Right renal cortex interstitium (tissue), 3 donors: ENCODE measurements at places on chromosomes 3 and 15. TPM values are rescaled to one million over a fixed set of nuclear protein-coding genes. Genes with fewer than 3 reads are reported as not detected.

CASR gene
- polyA plus RNA-seq: 27.1 TPM

DNA sequence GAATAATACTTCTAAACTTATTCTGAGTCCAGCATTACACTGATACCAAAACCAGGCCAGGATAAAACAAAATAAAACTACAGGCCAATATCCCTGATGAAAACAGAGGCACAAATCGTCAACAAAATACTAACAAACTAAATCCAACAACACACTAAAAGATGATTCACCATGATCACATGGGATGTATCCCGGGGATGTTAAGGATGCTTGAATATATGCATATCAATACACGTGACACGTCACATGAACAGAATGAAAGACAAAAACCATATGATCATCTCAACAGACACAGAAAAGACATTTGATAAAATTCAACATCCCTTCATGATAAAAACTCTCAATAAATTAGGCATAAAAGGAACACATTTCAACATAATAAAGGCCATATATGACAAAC lies 91.5 kb downstream of the CSNK1G1 start:
- DNase-seq: no peak

DNA sequence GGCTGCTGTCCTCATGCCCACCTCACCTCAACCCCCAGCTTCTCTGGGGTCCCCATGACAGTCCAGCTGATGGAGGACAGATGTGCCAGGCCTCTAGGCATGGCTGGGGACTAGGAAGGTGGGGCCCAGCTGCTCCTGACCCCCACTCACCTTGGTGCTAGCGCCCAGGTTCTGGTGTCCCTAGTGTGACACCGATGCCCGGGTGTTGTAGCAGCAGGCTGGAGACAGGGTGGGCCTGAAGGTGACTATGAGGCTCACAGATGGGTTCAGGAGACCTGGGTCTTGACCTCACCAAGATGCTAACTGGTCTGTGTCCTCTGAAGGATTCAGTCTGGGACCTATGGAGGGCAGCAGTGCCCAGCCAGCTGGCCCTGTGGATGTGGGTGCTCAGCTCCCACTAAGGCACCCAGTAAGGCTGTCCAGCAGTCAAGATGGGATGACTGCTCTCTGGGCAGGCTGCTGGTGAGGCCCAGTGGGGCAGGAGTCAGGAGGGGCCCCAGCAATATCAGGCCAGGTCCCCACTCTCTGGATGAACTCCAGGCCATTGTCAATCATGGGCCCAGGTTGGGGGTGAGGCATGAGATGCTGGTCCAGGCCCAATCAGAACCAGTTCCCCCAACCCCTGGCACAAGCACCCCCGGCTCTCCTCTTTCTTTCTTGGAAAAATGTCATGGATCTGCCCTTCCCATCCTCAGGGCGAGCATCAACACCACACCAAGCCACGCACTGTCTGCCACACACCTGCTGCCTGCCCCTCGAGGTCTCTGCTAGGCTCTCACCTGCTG lies 33.0 kb downstream of the ALDH1L1 start:
- DNase-seq: no peak

- DNase-seq: no peak
These were observed 32.7 kb downstream of the ZNF385D start for GRCh38 chr3:21718161-21718765.

DNA sequence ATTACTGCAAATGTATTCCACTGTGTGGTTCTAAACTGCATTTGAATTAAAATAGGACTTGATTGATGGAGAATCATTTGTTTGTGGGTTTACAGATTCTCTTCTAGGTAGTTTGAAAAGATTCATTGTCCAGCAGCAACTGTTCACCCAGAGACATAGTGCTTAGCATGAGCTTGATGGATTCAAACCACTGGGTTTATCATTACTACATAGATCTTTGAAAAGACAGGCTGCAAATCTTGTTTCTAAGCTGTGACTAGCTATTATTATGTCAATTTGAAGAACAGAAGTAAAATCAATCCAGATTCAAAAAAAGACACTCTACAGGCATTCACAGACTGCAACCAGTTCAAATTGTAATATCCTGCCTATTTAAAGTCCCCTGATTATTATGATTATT lies 49.8 kb downstream of the MBNL1 start:
- DNase-seq: no peak

- peak; percentile 43 for DNase-seq
These were observed 102.2 kb upstream of the LPP start for GRCh38 chr3:188051801-188052168.

CAND2 gene
- 9.6 TPM for polyA plus RNA-seq

SLC24A1 gene
- polyA plus RNA-seq: 20.5 TPM

GRCh38 chr3:104279617-104280016 lies 1087.1 kb upstream of the ALCAM start:
- DNase-seq: no peak

CSPG4 gene
- polyA plus RNA-seq: 6.4 TPM

DNA sequence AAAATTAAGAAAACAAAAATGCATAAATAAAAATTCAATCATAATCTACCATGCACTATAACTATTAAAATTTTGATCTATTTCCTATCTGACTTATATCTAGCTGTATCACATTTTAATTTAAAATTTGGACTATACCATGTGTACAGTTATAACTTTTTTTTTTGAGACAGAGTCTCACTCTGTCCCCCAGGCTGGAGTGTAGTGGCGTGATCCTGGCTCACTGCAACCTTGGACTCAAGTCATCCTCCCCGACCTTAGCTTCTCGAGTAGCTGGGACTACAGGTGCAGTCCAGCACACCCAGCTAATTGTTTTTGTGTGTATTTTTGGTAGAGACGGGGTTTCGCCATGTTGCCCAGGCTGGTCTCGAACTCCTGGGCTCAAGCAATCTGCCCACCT lies 119.9 kb downstream of the ADAM10 start:
- no peak for DNase-seq

DNA sequence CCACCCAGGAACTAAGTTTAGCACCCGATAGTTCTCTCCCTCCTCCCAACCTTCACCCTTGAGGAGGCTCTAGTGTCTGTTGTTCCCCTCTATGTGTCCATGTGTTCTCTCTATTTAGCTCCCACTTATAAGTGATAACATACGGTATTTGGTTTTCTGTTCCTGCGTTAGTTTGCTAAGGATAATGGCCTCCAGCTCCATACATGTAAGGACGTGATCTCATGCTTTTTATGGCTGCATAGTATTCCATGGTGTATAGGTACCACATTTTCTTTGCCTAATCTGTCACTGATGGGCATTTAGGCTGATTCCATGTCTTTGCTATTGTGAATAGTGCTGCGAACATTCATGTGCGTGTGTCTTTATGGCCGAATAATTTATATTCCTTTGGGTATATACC lies 66.9 kb upstream of the TRA2B start:
- no peak for DNase-seq

DNA sequence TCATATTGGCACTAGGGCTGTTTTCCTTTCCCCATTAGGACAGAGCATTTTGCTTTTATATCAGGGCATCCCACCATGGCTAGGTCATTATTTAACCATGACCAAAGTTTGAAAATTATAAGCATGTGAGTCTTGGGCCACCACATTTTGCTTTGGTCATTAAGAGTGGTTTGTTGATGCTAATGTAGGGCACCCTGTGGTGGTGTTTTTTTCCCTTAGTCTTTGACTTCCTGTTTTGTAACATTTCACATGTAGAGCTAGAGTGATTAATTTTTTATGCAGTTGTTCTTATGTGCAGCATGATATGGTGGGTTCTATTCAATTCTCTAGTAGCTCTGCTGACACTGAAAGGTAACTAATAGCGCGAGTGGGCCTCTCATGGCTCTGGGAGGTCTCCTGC lies 249.6 kb upstream of the ROBO1 start:
- no peak for DNase-seq

- DNase-seq: no peak
These were observed 2.6 kb upstream of the ULK3 start for GRCh38 chr15:74845581-74845980.

DNA sequence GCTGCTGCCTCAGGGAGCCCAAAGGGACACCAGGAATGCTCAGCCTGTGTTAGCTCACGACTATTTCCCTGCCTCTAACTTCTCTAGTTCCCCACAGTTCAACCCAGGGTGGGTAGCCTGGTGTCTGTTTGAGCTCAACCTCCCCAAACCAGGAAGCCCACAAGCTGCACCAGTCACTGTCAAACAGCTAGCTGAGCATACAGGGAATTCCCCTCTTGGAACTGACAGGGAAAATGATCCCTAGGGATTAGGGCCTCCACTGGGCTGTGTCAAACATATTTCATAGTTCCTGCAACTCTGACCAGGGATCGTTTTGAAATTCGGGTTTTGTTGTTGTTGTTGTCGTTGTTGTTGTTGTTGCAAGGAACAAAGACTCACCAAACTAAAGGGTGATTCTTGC lies 147.1 kb upstream of the ICE2 start:
- no peak for DNase-seq

SATB1 gene
- polyA plus RNA-seq: 41.9 TPM

RLBP1 gene
- not detected for polyA plus RNA-seq

GRCh38 chr15:25171111-25171811 lies 216.5 kb downstream of the SNRPN start:
- no peak for DNase-seq

PLSCR5 gene
- not detected for polyA plus RNA-seq

TTC23 gene
- 34.0 TPM for polyA plus RNA-seq

DNA sequence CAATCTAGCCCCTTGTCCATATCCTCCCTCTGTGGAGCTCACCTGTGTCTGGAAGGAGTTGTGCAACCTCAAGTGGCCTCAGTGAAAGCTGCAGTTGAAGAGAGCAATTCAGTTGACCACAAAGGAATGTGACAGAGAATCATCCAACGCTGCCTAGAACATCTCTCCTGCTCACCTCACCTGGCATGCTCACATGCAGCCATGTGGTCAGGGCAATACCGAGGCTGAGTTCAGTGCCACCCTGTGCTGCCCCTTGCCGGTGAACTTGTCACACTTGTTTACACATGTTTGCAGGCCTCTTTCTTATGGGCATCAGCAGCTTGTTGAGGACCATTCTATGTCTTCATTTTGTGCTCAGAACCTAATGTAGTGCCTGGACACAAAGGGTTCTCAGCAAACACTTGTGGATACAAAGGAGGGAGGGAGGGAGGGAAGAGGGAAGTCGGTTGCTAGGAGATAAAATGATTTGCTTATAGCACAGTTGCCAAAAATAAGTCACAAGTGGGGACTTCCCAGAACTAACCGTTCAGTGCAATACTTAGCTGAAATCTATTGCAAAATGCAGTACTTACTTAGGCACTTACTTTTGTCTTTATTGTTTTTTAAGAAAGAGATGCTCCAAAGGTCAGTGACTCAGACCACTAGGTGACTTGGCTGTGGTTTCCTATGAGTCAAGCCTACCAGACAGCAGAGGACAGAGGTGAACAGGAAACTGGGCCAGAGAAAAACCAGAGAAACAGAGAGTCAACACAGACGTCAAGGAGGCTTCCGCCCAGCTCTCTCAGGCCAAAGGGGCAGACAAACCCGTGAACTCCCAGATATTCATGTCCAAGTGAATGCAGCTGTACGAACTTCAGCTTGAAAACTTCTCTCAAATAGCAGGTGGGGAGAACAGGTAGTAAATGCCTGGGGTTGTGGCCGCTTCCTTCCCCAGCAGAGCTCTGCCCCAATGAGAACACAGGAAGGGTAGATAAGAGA lies 227.8 kb upstream of the CTNNB1 start:
- no peak for DNase-seq

GRCh38 chr15:80234883-80235282 lies 17.1 kb downstream of the CTXND1 start:
- no peak for DNase-seq

DNA sequence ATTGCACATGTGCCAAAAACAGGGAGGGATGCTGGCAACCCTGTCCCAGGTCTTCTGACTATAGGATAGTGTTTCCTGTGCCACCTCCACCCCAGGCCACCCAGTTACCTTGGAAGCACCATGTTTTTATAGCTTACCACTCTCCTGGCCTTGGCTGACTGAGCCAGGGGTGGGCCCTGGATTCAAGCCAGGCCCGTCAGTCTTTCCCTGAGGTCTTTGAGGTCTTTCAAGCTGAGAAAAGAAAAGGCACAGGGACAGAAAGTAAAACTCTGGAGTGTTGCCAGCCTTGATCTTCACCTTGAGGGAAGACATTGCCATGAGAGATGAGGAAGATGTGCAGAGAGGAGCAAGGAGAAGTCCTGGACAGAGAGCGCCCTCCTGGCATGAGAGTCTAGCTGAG lies 46.3 kb downstream of the SYNM start:
- no peak for DNase-seq

DNA sequence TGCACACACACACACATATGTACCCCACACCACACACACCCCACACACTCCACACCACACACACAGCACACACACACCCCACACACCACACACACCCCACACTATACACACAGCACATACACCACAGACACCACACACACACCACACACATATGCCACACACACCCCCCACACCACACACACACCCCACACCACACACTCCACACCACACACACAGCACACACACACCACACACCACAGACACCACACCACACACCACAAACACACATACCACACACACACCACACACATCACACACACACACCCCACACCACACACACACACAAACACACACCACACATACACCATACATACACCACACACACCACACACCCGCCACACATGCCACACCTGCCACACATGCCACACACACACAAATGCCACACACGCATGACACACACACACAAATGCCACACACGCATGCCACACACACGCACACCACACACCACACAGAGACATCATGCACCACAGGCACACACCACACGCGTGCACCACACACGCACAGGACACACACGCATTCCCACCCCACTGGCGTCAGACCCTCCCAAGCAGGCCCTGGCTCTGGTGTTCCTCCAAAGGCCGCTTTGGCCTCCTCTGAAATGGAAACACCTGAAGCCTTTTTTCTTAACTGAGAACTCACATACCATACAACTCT lies 15.7 kb downstream of the CHST13 start:
- no peak for DNase-seq

DNA sequence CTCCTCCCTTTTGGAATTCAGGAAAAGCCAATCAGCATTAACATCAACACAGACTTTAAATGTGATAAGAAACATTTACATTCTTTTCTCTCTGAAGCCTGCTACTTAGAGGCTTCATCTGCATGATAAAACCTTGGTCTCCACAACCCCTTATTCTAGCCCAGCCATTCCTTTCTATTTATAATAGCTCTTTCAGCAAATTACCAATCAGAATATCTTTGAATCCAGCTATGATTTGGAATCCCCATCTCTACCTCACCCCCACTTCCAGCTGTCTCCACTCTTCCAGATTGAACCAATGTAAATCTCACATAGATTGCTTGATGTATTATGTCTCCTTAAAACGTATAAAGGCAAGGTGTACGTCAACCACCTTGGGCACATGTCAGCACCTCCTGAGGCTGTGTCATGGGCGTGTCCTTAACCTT lies 139.7 kb downstream of the TUSC7 start:
- no peak for DNase-seq

DNAJA4 gene
- polyA plus RNA-seq: 21.9 TPM

GRCh38 chr3:140699516-140700231 lies 21.8 kb downstream of the TRIM42 start:
- DNase-seq: no peak

GRCh38 chr15:68798346-68799094 lies 22.2 kb downstream of the ANP32A start:
- DNase-seq: no peak

C2CD4A gene
- 0.35 TPM for polyA plus RNA-seq

- DNase-seq: no peak
These were observed 655.2 kb downstream of the RBMS3 start for GRCh38 chr3:29936054-29936453.
